Fibroblast of skin of left quadriceps (primary cell): ENCODE measurements at places on chromosomes 6 and 20.

DNA sequence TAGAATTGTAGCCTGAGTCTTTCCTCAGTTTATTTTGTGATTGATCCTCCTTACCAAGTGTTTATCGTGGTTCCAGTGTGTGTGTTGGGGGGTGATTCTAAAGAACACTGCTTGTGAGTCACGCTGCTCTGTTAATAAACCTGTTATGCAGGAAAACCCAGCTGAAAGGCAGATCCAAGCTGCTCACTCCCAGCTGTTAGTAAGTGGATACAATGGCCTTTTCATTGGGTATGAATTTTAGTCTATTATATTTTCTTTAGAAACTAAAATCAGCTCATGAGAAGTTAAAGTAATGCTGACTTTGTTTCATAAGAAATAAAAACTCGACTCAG lies 12.2 kb upstream of the DSTN start:
- DNase-seq, result no peak

- DNase-seq, result no peak
These were observed 39.5 kb upstream of the STXBP5 start for GRCh38 chr6:147164761-147165160.

GRCh38 chr6:169099411-169100202 lies 154.0 kb downstream of the THBS2 start:
- no peak for DNase-seq

DNA sequence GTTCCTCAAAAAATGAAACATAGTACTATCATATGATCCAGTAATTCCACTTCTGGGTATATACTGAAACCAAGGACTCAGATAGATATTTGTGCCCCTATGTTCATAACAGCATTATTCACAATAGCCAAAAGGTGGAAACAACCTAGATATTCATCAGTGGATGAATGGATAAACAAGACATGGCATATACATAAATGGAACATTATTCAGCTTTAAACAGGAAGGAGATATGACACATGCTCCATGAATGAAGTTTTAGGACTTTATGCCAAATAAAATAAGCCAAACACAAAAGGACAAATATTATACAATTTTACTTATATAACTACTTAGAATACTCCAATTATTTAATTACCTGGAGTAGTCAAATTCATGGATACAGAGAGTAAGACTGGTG lies 16.4 kb downstream of the PLCB1 start:
- no peak for DNase-seq

- peak; percentile 28 for DNase-seq
These were observed 603.2 kb downstream of the RNF144B start for GRCh38 chr6:18990059-18990978.

GRCh38 chr6:126134491-126134890 lies 148.2 kb downstream of the TRMT11 start:
- no peak for DNase-seq

GRCh38 chr6:170202416-170203135 lies 88.3 kb downstream of the DLL1 start:
- DNase-seq, result no peak
